Ecto neural progenitor cell (in vitro differentiated cells): ENCODE measurements at places on chromosomes 11 and 22.
A peak's percentile ranks its signal among the peaks of the same experiment; 100 is the strongest.

DNA sequence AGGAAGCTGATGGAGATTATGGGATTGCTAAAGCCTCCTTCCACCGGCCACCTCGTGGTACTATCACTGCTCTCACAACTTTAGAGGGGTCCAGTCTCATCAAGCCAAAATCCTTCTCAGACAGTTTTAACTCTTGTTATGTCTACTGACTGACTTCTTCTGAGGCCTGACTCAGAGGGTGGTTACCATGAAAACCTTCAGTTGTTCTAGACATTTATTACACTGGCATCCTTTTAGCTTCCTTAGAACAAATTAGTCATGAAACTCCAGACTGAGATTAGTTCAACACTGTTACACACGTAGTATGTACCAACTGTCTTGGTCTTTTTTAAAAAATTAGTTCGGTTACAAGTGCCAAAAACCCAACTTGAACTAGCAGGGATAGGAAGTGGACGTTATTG is 7.5 kb downstream of the DIXDC1 start:
- DNase-seq = no peak

GRCh38 chr11:113613619-113614018 is 92.5 kb downstream of the TMPRSS5 start:
- DNase-seq = no peak

- DNase-seq = no peak
Measured at GRCh38 chr11:76415073-76415472, 29.7 kb upstream of the EMSY start.

DNA sequence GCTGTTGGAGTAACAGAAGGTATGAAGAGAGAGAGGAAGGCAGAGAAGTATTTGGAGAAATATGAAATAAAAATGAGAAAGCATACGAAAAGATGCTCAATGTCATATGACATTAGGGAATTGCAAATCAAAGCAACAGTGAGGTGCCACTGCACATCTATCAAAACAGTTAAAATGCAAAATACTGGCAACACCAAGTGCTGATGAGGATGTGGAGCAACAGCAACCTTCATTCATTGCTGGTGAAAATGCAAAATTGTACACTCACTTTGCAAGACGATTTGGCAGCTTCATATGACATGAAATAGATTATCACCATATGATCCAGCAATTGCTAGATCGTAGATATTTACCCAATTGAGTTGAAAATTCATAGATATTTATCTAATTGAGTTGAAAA is 9.4 kb upstream of the SPDYC start:
- DNase-seq = no peak

DNA sequence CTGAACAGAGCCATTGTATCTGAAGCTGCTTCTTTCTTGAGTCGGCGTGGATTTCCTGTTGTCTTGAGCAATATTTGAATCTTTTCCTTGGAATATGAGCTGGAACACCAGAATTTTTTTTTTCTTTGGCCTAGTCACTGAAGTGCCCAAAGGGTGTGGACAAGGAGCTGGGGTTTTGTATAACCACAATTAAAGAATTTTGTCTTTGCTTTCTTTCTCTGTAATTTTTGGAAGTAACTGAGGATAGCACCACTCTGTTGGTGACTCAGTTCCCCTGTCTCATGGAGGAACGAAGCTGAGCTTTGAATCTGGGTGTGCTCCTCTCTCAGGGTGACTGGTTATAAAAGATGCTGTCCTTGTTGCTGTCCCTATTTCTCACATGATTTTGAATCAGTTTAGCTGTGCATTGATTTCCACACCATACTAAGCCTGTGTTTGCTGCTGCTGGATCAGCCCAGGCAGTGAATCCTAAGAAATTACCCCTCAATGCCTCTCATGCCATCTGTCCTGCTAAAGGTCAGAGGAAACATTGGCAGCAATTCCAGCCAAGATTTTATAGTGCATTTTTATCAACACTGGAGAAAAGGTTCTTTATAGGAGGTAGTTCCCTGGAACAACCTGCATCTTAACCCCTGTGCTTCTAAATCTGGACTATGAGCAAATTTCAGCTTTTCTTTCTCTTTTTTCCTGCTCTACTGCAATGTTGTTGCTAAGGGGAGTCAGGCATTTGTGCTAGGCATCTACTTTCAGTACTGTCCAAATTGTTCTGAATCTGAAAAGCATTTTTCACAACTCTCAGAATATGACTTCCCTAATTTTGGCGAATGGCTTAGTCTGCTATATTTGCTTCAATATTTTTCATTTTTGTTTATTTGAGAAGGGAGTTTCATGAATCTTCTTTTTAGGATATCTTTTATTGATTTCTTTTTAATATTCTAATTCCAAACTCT is 540.8 kb downstream of the SOX6 start:
- DNase-seq = no peak

- no peak for DNase-seq
Measured at GRCh38 chr11:111730871-111731591, 35.2 kb downstream of the PPP2R1B start.

- peak; percentile 90 for DNase-seq
Measured at GRCh38 chr11:2156416-2157182, 4.4 kb downstream of the INS start.

GRCh38 chr11:24375931-24376330 is 120.9 kb upstream of the LUZP2 start:
- no peak for DNase-seq

DNA sequence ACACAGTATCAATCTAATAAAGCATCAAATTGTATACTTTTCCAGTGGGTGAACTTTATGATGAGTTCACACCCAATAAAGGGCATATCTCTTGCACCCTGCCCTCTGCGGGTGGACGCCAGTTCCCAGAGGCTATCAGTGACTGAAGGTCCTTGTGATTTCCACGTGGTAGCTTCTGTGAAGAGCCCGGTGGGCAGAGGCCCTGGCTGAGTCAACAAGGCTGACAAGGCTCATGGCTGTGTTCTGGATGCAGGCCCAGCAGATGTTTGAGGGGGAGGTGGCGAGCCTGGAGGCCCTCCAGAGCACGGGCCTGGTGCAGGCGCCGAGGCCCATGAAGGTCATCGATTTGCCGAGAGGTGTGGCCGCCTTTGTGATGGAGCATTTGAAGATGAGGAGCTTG is 71.4 kb downstream of the PIWIL3 start:
- DNase-seq = no peak

DNA sequence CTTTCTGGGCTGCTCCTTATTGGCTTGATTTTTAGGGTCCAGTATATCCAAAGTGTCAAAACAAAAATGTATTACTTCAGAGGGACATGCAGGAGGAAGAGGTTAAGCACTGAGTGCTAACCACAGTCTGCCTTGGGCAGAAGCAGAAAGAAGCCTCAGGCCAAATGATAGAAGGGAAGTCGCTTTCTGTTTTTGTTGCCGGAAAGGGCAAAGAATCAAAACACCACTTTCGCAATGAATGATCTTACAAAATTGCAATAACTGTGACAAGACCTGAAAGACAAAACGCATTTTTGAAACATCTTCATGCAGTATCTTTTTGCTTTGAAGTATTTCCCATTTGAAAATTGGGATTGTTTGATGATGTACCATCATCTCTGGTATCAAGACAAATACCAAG is 70.1 kb upstream of the PICALM start:
- no peak for DNase-seq

- no peak for DNase-seq
Measured at GRCh38 chr22:46354176-46354992, 18.9 kb downstream of the TRMU start.

DNA sequence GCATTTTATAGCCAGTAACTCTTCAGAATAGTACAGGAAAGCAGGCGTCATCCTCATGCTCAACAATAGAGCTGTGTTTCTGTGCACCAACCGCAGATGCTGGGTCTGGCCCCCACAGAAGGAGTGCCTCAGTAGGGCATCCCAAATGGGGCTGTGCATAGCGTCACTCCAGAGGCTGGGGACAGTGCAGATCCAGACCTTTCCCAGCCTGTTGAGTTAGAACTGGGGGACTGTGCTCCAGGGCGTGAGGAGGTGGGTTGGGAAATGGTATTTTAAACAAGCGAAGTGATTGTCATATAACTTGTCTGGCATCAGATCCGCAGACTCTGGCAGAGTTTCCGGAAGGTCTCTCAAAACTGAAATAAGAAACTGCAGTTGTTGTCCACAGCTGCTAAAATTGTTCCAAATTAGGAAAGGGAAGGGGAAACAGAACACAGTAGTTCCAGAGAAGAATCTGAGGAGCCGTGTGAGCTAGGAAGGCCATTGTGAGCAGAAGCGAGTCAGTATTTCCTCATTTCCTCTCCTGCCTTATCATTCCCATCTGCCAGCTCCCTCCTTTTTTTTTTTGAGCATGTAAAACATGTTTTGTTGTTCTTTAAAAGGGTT is 52.2 kb downstream of the JAM3 start:
- DNase-seq = no peak

GRCh38 chr22:46454504-46455269 is 82.7 kb downstream of the CELSR1 start:
- DNase-seq = no peak

- no peak for DNase-seq
Measured at GRCh38 chr11:100759856-100760255, 72.8 kb downstream of the ARHGAP42 start.

- no peak for DNase-seq
Measured at GRCh38 chr11:112968941-112969713, 7.9 kb downstream of the NCAM1 start.

DNA sequence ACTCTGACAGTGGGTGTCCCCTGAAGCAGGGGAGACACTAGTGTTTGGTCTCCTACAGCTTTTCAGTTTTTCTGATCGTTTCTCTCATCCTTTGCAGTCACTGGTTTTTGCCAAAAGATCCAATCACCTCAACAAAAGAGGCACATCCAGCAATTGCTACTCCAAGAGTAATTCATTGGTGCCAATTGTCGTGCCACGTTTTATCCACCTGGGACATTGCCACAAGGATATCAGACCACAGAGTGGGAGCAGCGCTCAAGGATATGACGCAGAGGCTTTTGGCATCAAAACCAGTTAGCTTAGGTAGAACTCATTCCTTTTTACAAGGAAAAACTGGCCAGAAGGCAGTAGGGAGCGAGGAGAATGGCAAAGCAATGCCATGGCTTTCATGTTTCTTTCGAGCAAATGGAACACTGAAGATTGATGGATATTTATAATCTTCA is 40.9 kb upstream of the BLID start:
- DNase-seq = no peak

DNA sequence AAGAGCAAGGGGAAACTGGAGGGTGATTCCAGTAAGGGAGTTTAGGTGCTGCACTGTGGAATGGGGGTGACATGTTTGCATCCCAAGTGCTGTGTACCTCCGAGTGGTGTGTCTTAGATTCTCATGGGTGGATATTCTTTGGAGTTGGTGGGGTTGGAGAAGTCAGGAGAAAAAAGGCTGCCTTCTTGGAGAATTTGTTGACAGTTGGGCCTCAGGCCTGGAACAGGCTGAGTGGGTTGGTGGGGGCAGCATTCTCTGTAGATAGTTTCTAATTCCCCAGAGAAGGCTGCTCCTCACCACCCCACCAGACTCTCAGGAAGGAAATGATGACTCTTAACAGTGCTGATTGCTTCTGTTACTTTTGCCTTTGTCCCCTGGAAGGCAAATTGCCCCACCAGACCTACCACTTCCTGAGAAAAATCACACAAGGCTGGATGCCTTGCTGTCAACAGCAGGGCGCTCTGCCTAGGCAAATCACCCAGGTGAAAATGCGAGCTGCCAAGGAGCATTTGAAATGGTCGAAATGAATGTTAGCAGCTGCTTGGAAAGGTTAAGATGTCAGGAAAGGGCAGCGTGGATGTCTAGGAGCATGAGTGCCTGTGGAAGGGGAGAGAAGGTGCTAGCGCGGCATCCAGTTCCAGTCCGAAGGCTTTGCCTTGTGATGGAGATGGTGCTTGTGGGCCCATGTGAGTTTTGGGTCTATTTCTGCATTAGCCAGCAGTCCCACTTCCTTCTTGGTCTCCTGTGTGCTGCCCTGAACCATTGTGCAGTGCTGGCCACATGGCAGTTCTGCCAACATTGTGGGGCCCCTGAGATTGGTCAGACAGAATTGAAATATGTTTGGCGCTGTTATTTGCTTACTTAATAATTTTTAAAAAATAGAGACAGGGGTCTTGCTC is 29.7 kb upstream of the SORL1-AS1 start:
- peak; percentile 20 for DNase-seq

GRCh38 chr11:72712841-72713240 is 38.6 kb upstream of the PDE2A start:
- DNase-seq = no peak

- no peak for DNase-seq
Measured at GRCh38 chr22:17096071-17096470, 11.3 kb downstream of the IL17RA start.

GRCh38 chr11:21037850-21038249 is 368.5 kb downstream of the NELL1 start:
- DNase-seq = no peak

DNA sequence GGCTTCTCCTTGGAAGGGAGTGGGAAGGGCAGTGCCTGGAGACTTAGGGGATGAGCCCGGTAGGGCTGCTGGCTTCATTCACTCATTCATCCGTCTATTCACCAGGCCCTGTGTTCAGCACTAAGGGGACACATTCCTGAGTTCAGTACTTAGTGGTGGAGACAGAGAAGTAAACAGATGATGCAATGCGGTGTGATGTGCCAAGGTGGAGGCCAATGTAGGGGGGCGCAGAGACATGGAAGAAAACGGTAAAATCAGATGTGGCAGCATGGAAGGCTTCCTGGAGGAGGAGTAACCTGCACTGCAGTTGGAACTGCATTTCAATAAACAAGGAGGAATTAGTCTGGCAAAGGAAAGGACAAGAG is 21.3 kb downstream of the GRIK4 start:
- no peak for DNase-seq

- no peak for DNase-seq
Measured at GRCh38 chr11:131582021-131582525, 211.7 kb downstream of the NTM start.

- no peak for DNase-seq
Measured at GRCh38 chr11:34634694-34635062, 13.8 kb downstream of the EHF start.

- no peak for DNase-seq
Measured at GRCh38 chr11:79768343-79768742, 327.5 kb upstream of the TENM4 start.

DNA sequence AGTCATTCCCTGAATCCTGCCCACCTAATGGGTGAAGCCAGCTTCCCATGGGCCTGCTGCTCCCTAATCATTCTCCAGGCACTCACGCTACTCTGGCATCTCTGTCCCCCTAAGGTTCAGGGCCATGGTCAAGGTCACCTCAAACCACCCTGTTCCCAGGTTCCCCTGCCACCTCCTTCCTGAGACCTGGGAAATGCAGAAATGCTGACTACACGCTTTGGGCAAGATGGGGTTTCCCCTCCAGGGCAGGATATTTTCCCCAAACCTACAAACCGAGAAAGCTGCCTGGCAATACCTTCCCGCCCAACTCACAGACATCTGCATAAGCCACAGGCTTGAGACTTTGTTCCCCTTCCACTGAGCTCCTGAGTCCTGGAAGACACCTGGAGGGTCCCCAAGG is 97.6 kb downstream of the FEZ1 start:
- DNase-seq = no peak
